ENCODE measurements at places on chromosomes 3 and 15.
A peak's percentile ranks its signal among the peaks of the same experiment; 100 is the strongest.

DNA sequence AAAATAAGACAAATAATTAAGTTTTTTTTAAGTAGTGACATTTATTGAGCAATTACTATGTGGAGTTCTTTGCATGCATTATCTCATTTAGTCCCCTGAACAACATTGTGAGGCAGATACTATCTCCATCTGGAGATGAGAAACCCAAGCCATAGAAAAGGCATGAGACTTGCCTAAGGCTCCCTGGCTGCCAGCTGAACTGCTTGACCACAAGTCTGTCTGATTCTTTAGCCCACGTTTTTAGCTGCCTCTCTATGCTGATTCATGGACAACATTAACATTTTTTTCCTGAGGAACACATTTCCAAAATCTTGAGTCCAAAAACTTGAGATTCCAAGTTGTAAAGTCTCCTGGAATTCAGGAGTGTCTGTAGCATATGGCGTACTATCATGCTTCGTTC, 263.6 kb upstream of the GOLGA6L4 start:
- DNase-seq = no peak

DNA sequence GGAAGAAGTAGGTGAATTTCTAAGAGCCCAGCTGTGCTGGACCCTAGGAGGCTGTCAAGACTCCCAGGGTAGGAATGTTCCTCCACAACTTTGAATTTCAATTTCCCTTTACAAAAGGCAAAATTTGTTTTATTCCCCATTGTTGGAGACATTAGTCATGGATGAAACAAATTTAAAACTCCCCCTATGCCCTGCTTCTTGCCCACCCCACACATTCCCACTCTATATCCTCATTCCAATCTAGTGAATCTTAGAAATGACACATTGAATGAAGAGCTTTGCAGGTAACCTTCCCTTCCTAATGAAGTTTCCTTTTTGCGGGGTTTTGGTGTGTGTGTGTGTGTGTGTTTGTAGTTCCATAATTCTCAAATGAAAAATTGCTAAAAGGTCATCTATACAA, 72.6 kb downstream of the CCNL1 start:
- DNase-seq = no peak

DNA sequence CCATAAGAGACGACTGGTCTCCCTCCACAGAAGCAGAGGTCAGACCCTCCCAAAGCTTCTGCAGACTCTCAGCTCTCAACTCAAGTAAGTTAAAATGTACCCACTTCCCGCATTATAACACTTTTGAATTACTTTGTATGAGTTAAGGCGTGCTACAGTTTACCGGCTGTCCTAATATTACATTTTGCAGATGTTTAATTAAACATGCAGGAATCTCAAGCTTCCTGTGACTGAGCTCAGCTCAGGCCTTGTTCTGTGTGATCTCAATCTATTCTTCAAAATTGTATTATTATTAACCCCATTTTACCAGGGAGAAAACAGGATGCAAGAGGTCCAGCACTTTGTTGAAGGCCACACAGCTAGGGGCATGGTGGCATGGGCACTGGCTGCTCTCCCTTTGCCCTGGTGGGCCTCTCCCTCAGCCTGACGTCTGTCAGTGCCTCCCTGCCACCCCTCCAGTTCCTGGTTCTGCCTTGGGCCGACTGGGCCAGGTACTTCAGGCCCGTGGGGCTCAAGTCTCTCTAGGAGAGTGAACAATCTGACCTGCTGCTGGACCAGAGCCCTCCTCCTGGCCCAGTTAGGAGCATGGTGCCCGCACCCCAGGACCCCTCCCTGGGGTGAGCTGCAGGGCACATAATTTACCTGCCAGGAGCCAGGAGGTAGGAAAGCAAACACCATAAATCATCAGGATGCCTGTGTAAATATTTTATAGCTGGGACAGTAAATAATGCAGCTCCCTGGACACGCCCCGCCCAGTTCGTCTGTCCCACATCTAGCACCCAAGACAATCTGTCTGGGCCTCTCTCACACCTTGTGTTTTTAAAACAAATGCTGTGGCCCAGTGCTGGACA, 14.9 kb upstream of the RFT1 start:
- DNase-seq = no peak

DNA sequence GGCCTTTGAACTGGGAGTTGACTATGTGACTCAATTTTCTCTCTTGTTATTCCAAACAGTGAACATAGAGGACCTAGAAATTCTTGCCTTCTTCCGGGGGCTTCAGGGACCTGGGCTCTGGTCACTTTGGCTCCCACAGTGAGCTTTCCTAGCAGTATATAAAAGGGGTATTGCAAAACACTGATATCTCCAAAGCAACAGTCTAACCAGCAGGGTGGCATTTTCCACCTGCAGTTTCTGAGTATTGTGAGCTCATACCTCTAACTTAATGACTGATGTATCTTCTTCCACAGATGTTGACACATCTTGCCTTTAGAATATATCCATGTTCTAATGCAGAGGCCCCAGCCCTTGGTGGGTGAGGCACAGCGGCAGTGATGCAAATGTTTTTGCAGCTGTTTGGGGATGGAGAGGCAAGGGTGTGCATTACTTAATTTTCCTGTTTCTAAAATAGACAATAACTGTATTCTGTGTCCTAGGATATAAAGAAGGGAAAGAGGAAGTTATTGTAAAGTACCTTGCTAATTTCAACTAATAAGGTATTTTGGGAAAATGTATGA, 45.7 kb upstream of the ADGRG7 start:
- no peak for DNase-seq

- no peak for DNase-seq
These were observed 3.9 kb downstream of the RAB6B start for GRCh38 chr3:133891662-133892378.

DNA sequence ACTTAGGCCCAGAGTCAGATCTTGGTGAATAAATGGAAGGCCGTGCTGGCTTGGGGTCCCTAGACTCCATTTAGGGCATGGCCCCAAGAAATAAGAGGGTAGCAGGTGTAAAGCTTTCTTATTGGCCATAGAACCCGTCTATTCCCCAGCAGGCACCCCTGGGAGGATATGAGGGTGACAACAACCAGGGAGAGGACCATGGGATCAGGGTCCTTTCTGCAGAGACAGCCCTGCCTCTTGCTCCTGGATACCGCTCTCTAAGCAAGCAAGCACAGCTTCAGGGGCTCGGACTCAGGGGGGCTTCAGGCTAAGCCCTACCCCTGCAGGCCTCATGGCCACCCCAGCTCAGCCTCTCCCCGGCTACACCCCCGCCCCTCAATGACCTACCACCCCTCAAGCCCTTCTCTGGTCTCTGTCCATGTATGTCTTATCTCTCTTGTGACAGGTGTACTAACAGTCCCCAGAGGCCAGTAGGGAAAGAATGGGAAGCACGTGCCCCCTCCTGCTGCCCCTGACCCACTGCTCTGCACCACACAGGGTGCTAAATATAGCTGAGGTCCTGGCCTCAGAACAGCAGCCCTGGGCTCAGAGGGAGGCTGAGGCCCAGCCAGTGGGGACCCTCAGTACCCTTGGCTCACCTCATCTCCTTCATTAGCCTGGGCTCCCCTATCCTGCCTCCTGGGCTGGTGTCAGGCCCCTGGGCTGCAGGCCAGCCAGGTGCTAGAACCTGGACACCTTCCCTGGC, 1.9 kb downstream of the XIRP1 start:
- DNase-seq = no peak

- DNase-seq = no peak
These were observed 161.0 kb downstream of the ARRDC4 start for GRCh38 chr15:98121536-98121935.

GRCh38 chr3:172869368-172869771, 118.8 kb downstream of the ECT2 start:
- DNase-seq = no peak

GRCh38 chr3:132854856-132855535, 132.8 kb upstream of the NPHP3 start:
- DNase-seq = no peak

DNA sequence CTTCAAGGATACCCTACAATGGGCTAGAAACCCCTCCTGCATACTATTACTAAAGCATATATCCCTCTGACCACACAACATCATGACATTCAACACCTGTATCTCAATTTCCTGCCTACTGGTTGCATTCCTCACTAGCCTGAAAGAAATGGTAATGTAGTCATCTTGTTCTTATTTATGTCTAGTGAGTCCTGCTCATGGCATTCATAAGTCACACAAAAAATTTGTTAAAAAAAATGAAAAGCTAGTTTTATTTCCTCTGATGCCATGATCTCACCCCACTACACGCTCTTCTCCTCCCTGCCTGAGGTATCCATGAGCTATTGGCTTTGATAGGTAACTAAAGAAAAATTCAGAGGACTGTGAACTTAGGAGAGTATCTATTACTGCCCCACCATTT, 284.5 kb downstream of the ZNF385D start:
- no peak for DNase-seq

DNA sequence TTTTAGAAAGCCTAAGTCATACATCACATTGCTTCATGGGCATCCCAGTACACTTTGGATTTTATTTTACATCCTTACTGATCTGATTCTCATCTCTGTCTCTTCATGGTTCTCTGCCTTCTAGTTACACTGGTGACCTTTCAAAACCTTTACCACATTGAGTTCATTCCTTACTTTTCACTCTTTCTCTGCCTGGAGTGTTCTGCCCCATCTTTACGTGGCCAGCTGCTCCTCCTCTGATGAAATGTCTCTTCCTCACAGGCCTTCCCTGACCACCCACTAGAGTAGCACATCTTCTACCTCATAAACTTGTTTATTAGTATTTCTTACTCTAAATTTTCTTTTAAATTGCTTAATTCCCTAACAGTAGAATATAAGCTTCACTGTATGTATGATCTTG, 17.7 kb downstream of the CTNNB1 start:
- DNase-seq = no peak

- peak; percentile 29 for DNase-seq
These were observed 355.4 kb downstream of the OTOL1 start for GRCh38 chr3:161851941-161852566.

GRCh38 chr15:69836526-69837230, 261.0 kb downstream of the TLE3 start:
- DNase-seq = no peak

GRCh38 chr15:92073044-92073785, 219.7 kb downstream of the SLCO3A1 start:
- no peak for DNase-seq

DNA sequence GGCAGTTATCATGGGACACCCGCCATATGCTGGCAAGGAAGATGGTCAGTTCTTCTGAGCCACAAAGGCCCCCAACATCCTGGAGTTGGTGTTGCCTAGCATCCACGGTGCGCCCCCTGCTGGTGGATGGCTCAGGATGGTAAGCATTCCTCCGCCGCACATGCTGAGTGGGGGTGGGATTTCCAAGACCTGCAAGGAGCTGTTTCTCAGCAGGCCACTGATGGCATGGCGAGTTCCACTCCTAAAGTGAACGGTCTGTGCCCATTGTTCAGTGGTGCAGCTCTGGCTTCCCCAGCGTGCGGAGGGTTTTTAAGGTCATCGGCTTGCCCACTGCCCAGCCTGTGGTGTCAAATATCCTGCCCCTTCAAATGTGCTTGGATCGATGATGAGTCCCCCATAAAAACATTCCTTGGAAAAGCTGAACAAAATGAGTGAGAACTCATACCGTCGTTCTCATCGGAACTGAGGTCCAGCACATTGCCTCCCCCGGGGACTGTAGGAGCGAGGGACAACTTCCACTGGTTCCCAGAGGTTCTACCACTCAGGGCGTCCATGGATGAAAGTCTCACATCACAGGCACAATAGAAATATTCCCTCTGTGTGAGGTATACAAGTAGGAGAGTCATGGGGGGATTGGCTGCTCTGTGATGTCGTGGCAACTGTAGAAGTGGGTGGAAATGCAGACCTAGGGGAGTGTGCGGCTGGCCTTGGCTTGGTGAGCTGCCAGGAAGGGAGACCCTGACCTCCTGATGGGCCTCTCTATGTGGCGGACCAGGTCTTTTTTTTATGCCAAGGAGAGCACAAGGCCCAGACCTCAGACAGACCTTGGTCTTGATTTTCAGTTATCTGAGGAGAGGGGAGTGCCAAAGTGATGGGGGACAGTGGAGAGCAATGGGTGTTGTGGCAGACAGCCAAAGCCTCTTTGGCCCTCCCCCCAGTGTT, 102.0 kb downstream of the SNRPN start:
- no peak for DNase-seq

GRCh38 chr3:15271785-15272381, 60.5 kb downstream of the SH3BP5 start:
- DNase-seq = peak; percentile 48

DNA sequence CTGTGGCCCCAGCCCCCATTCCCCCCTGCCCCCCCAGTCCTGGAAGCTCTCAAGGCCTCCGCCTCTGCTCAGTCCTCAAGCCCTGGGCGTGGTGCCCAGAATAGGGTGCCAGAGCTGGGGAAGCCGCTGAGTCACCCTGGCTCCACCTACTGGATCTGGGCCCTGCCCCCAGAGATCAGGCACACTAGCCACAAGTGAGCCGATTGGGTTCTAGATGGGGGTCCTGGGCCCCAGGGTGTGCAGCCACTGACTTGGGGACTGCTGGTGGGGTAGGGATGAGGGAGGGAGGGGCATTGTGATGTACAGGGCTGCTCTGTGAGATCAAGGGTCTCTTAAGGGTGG, 5.7 kb downstream of the EIF4G1 start:
- DNase-seq = peak; percentile 59

- DNase-seq = no peak
These were observed 99.6 kb downstream of the FNDC3B start for GRCh38 chr3:172138792-172139507.

DNA sequence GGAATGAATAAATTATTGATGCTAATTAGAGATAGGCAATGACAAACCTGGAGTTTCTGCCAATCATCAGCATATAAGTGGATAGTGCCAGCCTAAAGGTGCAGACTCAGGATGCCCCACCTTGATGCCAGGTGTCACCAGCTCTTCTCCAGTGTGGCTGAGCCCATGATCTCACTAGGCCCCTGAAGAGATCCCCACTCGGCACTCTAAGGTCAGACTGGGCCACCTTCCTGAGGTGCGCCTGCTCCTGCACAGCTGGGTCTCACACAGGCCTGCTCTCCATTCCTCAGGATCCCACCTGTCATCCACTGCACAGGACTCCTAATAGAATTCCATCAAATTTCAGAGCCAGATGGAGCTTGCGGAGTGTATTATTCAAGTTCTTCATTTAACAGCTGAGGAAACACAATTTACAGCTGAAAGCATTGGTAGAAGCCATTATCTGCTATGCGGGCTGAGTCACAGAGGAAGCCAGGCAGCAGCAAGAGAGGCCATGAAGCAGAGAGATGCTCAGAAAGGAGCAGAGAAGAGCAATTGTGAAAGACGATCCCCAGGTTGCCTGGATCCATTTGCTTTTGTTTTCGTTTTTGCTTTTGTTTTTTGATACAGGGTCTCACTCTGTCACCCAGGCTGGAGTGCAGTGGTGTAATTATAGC, 25.1 kb upstream of the FSTL1 start:
- no peak for DNase-seq

All from stimulated activated CD4-positive, alpha-beta T cell treated with anti-CD3 and anti-CD28 coated beads, TNF-alpha, amount 100 ng/mL, for 24 hours (primary cell).